ENCODE measurements at places on chromosomes 1 and 21. TPM values are rescaled to one million over a fixed set of nuclear protein-coding genes. Genes with fewer than 3 reads are reported as not detected.

Gene KDF1
- not detected for total RNA-seq

Gene SLC5A3
- 8.4 TPM for total RNA-seq

Gene UCHL5
- 13.0 TPM for total RNA-seq

Gene SLC41A1
- 15.7 TPM for total RNA-seq

Gene ERG
- total RNA-seq = 1.1 TPM

Gene NHLH1
- total RNA-seq = not detected

Gene ENAH
- total RNA-seq = 65.0 TPM

Gene RPS27
- total RNA-seq = 2,737 TPM

Gene SH3BGR
- total RNA-seq = 3.6 TPM

Gene LMOD1
- total RNA-seq = 2.5 TPM

Gene LPAR3
- not detected for total RNA-seq

Gene SPRR2A
- total RNA-seq = not detected
